GF-D8 (cell line): ENCODE measurements at places on chromosomes 7 and 10.
A peak's percentile ranks its signal among the peaks of the same experiment; 100 is the strongest.

GRCh38 chr10:58867683-58868082, 308.8 kb upstream of the PHYHIPL start:
- DNase-seq: no peak

- peak; percentile 45 for DNase-seq
Observed at GRCh38 chr7:157352516-157352915, 15.7 kb downstream of the DNAJB6 start.

GRCh38 chr10:112393341-112393740, 19.4 kb downstream of the ACSL5 start:
- no peak for DNase-seq

GRCh38 chr7:37786741-37787569, 61.4 kb upstream of the NME8 start:
- peak; percentile 80 for DNase-seq

DNA sequence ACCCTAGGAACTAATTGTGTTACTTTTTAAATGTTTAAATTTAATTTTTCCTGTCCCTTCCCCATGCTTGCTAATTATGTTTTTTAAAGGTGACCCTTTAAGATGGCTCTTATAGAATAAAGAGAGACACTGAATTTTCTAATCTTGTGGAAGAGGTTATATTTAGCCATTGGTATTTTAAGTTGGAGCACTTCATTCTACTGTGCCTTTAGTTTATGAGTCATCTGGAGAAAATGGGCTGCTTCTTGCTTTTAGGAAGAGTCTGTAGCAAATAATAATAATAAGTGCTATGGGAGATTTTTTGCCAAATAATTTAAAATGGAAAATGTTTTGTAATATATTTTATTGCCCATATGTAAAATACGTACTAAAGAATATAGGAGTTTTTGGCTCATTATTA, 139.7 kb downstream of the ADK start:
- DNase-seq: no peak

DNA sequence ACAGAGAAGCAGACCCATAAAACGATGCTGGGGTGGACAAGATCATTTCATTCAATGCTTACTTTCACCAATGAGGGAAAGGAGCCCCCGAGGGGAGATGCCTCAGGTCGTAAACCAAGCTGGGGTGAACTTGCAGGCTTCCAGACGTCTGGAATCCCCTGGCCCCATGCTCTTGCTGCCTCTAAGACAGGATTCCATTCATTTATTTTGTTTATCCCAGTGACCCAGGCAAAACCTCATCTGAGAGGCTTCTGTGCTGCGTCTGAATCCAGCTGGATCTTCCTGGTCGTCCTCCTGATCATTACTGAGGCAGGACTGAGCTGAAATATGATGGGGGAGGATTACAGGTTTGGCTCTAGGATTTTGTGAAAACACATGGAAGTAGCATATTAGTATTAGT, 182.9 kb downstream of the MYOF start:
- DNase-seq: no peak

GRCh38 chr10:69465457-69466157, 14.3 kb downstream of the TSPAN15 start:
- peak; percentile 4 for DNase-seq

GRCh38 chr10:110220398-110220797, 13.0 kb downstream of the MXI1 start:
- DNase-seq: no peak

- peak; percentile 30 for DNase-seq
Observed at GRCh38 chr10:72316386-72316700, 38.4 kb downstream of the DNAJB12 start.

- DNase-seq: no peak
Observed at GRCh38 chr7:11297126-11297625, 323.5 kb downstream of the PHF14 start.

GRCh38 chr10:22379059-22379458, 33.8 kb downstream of the SPAG6 start:
- DNase-seq: no peak

GRCh38 chr7:50703654-50704053, 79.0 kb downstream of the GRB10 start:
- DNase-seq: no peak

DNA sequence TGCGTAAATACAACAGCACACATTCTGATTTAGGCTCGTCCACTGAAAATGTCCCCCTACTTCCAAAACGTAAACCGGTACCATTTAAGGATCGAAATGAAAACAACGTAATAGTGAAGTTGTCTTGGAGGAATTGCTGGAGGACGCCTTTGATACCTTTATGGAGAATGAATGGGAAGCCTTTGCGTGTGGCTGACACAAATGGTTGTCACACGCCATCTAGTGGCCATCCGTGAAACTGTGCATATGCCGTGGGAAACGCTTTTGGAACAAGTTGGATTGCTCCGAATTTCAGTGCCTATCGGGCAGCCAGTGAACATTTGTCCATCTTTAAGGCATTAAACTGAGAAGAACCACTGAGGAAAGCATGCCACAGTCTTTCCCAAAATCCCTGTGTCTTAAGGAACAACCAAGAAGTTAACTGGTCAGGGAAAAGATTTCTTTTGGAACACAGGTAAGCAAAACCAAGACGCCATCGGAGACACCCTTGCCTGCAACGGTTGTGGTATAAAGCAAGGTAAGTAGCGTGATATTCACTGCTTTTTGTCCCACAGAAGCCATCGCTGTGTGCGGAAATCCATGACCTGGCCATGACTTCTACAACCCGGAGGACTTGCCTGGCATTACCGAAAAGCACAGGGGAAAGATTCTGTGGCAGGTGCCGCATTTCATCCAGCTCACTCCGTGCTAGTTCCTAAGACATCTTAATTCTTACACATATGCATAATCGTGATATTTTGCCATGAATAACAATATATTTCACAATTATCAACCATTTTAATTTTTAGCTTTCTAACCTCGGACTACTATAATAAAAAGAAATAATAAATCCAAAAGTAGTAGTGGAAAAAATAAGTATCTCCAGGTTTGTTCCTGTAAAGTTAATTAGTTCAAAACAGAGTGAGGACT, 100.6 kb downstream of the FAM204A start:
- DNase-seq: no peak

DNA sequence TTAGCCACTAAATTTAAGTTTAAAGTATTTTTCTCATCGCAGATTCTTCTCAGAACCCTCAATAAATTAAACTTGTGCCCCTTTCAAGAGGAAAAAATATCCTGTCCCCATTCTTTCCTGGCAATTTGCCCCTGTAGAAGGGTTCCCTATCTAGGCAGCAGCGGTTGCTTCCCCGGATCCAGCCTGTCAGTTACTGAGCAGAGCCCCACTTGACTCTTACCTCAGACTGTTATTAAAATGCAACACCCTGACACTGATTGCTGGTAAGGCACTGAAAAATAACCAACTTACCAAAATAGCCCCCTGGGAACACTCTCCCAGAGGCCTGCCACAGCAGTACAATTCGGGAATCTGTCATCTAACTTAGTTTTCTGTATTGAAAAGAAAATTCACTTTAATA, 13.9 kb downstream of the LMTK2 start:
- no peak for DNase-seq

DNA sequence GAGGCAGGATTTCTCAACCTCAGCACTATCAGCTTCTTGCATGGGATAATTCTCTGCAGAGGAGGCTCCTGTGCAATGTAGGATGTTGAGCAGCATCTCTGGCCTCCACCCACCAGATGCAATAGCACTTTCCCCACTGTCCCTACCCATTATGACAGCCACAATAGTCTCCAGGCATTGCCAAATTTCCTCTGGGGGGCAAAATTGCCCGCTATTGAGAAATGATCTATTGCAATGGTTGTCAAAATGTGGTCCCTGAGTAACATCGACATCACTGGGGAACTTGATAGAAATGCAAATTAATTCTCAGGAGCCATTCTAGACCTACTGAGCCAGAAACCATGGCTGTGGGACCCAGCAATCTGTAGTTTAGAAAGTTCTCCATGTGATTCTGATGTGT, 7.0 kb downstream of the KCNK18 start:
- DNase-seq: no peak

- DNase-seq: no peak
Observed at GRCh38 chr7:120554960-120555571, 282.1 kb downstream of the KCND2 start.

DNA sequence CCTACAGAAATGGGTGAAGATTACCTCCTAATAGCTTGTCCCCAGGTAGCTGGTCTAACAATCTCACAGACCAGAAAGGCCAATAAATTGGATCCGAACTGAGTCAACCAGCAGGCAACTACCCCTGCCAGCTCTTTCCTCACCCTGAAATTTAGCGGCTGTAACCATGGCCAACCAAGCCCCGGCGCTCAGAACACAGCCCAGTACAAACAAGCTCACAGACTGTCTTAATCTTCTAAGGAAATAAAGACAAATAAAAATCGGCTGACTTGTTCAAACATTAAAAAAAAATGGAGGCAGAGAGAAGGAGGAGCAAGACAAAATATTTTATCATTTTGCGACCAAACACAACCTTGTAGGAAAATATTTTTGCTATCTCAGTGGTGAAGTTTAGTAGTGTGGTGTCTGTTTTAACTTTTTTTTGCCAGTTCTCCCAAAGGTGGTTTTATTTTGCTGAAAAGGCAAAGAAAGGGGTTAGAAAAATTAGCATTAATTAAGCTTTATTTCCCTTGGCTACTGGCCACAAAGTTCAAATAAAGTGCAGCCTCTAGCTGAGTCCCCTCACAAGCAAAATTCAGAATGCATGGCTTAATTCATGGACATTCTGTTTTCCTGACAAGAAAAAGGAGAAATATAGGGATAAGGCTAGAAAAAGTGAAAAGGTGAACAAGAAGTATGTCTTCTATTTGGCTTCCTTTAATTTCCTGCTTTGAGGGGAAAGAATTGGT, 313.0 kb upstream of the NPVF start:
- DNase-seq: no peak

DNA sequence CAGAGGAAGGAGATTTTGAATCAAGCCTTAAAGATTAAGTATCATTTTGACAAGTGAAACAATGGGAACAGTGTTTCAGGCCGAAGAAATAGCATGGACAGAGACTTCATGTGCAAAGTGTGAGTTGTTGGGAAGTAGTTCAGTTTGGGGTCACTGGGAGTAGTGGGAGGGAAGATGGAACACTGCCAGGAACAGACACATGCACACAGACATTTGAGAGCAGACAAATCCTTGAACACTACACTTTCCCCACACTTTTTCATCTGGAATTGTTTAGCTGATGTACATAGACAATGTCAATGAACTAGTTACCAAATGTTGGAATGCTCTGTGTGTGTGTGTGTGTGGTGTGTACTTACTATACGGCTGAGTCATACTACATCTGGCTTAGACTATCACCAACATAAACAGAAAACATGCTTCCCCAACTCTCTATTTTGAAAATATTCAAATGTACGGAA, 52.4 kb upstream of the LRRC17 start:
- no peak for DNase-seq

DNA sequence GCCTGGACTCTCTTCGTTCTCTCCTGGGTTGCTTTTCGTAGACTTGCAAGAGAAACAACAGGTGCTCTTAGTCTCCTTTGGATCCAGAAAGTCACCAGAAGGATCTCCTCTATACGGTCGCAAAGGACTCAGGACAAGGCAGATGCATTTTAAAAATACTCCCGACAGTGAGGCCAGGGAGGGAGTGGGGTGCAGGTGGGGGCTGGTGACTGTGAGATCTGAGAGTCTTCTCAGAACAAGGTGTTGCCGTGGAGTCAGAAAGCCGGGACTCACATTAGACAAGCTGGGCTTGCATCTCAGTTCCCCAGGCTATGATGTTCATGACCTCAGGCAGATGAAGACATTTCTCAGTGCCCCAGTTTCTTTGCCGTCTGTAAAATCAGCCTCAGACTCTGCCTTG, 507.2 kb downstream of the TCERG1L start:
- no peak for DNase-seq

DNA sequence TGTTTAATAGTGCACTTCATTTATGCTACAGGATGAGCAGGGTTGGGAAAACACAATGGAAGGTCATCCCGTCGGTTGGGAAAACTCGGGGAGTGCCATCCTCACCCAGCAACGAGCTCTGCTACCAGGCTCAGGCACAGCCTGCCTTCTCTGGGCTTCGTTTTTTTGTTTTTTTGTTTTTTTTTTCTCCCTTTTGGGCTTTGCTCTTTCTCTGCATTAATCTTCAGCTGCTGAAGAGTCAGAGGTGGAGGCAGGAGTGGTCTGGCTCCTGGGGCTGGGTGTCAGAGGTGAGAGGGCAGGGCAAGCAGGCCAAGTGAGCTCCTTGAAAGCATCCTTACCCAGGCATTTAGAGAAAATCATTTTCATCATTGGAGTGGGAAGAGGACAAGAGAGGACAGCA, 11.5 kb downstream of the ZNF3 start:
- no peak for DNase-seq

- DNase-seq: no peak
Observed at GRCh38 chr7:29369909-29370488, 175.4 kb downstream of the CHN2 start.

DNA sequence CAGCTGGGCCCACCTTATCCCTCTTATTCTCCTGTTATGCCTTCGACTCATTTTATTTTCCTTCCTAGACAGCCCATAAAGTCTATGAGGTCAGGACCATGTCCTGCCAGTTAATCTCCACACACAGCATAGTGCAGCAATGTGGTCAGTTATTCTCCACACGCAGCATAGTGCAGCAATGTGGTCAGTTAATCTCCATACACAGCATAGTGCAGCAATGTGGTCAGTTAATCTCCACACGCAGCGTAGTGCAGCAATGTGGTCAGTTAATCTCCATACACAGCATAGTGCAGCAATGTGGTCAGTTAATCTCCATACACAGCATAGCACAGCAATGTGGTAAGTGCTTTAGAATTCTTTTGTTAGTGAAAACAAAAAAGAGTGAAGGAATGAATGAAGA, 77.8 kb downstream of the TEX36 start:
- DNase-seq: no peak

DNA sequence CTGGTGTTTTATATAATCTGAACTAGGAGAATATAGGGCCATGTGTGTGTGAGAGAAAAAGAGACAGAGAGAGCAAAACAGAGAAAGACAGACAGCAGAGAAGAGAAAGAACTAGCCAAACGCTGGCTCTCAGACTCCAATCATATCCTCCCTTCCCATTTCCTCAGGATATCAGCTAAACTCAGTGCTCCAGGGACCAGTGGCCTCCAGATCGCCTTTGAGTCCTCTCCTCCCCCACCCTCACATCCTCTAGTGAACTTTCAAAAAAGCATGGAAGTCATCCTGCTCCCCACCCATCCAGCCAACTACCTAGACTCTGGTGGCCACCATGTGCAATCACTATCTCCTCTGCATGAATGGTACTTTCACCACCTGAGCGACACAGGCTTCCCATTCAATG, 386.1 kb upstream of the NPVF start:
- no peak for DNase-seq

- no peak for DNase-seq
Observed at GRCh38 chr10:33655165-33655815, 320.8 kb upstream of the NRP1 start.

- DNase-seq: no peak
Observed at GRCh38 chr10:53052521-53053164, 280.1 kb upstream of the MBL2 start.
